ENCODE measurements at places on chromosomes 7 and 10.

GRCh38 chr10:68957654-68958053 lies 1.7 kb downstream of the DDX21 start:
- DNase-seq: no peak

DNA sequence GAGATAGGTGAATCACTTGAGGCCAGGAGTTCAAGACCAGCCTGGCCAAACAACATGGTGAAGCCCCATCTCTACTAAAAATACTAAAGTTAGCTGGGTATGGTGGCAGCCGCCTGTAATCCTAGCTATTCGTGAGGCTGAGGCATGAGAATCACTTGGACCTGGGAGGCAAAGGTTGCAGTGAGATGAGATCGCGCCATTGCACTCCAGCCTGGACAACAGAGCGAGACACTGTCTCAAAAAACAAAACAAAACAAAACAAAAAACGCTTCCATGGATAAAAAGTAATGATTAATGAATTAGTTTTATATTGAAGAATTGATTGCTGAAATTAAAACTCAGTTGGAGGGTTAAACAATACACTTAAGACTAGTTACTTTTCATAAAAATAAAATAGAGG lies 32.3 kb downstream of the KLHDC10 start:
- no peak for DNase-seq

DNA sequence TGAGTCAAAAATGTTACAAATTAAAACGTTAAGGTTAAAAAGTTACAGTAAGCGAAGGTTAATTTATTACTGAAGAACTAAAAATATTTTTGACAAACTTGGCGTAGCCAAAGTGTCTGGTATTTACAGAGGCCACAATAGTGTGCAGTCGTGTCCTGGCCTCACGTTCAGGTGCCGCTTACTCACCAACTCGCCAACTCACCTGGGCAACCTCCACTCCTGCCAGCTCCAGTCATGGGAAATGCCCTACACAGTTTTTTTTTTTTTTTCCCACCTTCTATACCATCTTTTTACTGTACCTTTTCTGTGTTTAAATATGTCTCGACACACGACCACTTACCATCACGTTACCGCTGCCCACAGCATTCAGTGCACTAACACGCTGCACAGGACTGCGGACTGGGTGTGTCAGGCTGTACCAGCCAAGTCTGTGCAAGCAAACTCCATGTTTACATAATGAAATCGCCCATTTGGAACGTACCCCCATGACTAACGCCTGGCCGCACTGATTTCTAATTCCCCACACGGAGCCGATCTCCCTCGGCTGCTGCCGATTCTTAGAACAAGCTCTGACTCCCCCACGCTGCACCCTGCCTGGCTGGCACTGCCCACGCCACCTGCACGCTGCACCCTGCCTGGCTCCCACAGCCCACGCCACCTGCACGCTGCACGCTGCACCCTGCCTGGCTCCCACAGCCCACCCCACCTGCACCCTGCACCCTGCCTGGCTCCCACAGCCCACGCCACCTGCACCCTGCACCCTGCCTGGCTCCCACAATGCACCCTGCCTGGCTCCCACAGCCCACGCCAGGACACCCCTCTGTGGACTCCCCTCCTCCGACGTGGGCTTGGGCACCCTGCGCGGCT lies 203.1 kb downstream of the ZMYND11 start:
- peak; percentile 26 for DNase-seq

DNA sequence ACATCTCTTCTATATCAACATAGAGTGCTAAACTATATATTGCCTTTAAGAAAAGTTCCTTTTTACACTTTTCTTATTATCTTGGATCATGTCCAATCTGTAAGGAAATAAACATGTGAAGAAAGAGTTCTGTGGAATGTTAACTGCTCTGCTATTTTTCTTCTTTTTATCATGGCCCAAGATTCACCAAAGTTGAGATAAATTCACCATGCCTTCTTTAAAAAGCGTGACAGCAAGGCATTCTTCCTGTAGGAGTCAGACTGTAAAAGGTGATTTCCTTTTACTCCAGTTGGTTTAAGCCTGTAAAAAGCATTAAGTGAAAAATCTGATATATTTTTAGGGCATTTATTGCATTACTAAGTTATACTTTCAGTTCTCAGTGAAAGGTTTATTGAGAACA lies 165.7 kb upstream of the FZD1 start:
- no peak for DNase-seq

GRCh38 chr7:27513885-27514284 lies 148.8 kb downstream of the HIBADH start:
- DNase-seq: no peak

- no peak for DNase-seq
Observed at GRCh38 chr10:119350502-119351097, 143.2 kb downstream of the GRK5 start.

All from HT-29 (cell line).